ENCODE measurements at places on chromosomes 1 and 21. TPM values are rescaled to one million over a fixed set of nuclear protein-coding genes. Genes with fewer than 3 reads are reported as not detected.
A peak's percentile ranks its signal among the peaks of the same experiment; 100 is the strongest.

DNA sequence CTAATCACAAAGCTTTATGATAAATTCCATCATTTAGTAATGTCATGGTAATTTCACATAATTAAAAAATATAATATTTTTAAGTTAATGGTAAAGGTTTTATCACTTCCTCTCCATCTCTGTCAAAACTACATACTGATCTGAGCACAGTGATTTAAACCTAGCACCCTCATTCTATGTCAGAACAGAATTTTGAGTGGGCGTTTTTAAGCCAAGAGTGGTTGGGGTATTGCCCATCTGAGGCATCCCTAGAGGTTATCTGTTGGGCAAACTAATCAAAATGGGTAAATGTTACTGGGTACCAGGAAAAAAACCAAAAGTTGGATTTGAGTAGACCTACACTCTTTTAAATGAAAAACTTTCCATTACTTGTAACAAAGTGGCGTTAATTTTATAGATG, 100.7 kb upstream of the GFI1 start:
- H3K4me3 ChIP-seq, result no peak overlapping the region
- no peaks in the 10 kb centered on the region for H3K27me3 ChIP-seq
- H3K4me1 ChIP-seq, result peaks cover 33% of the 10 kb centered on the region

DNA sequence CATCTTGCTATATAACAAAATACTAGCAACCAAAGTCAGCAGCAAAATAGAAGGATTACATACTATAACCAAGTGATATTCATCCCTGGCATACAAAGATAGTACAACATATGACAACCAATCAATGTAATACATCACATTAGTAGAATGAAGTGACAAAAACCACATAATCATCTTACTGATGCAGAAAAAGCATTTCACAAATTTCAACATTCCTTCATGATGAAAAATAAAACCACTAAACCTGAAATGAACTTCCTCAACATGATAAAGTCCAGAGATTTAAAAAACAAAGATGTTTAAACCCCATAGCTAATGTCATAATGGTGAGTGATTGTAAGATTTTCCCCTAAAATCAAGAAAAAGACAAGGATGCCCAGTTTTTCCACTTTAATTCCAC, 18.6 kb downstream of the RO60 start:
- no peaks in the 10 kb centered on the region for H3K27me3 ChIP-seq
- H3K36me3 ChIP-seq, result peaks cover 21% of the 10 kb centered on the region
- no peak overlapping the region for H3K27ac ChIP-seq
- no peaks in the 10 kb centered on the region for H3K4me1 ChIP-seq

- H3K36me3 ChIP-seq, result no peaks in the 10 kb centered on the region
- H3K27ac ChIP-seq, result no peak overlapping the region
- peak; percentile 25 for DNase-seq
- no peaks in the 10 kb centered on the region for H3K4me1 ChIP-seq
- H3K4me3 ChIP-seq, result no peak overlapping the region
Measured at GRCh38 chr1:37123276-37124115, 89.2 kb upstream of the GRIK3 start.

- H3K27ac ChIP-seq, result no peak overlapping the region
- no peak overlapping the region for H3K4me3 ChIP-seq
- no peaks in the 10 kb centered on the region for H3K27me3 ChIP-seq
- DNase-seq, result no peak
- H3K4me1 ChIP-seq, result peaks cover 50% of the 10 kb centered on the region
Measured at GRCh38 chr1:115507901-115508300, 133.9 kb upstream of the VANGL1 start.

DNA sequence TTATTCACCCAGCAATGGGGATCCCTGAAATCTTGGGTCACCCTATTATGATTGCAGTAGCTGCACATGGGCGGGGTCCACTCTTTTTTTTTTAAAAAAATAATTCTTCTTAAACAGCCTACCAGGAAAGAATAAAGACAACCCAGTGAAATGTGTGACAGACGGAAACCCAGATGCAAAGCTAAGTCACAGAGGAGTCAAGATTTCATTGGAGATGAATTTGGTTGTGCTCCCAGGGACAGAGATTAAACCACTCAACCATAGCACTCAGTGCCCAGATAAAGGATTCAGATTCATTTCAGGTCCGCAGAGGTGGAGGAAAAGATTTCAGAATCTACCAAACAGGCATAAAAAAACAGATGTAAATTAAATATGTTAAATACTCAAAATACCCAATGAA, 583.5 kb upstream of the ZP4 start:
- no peak for DNase-seq
- no peak overlapping the region for H3K4me3 ChIP-seq
- H3K27ac ChIP-seq, result no peak overlapping the region
- no peaks in the 10 kb centered on the region for H3K27me3 ChIP-seq
- H3K36me3 ChIP-seq, result no peaks in the 10 kb centered on the region

DNA sequence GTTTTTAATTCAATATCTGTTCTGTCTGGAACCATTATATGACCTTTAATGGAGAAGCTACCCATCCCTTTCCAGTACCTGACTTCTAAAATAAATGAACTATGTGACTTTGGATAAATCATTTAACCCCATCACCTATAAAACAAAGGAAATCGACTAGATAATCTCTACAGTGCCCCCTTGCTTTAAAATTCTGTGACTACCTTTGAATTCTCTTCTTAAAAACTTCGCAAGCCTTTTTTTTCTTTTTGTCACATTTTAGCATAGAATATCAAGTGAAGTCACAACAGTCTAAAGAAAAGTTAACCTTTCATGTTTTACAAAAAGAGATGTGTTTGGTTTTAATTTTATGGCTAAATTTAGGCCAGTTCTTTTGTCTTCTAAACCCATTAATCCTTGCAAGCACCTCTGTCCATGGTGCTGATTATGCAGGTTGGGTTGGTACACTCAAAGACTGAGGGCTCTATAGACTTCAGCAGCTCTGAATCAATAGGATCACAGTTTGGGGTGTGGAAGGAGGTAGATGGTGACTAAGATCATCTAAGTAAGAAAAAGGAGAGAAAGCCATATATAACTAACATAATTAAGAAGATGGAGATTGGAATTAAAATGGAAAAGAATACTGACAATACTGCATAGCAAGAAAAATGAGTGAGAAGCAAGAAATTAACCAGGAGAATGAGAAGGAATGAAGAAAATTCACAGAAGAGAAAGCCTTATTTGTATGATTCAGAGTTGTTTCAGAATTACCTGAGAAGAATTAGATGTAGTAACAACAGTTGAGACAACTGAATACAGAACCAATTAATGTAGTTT, 59.2 kb downstream of the TBX15 start:
- peak; percentile 54 for DNase-seq
- H3K36me3 ChIP-seq, result no peaks in the 10 kb centered on the region
- H3K27me3 ChIP-seq, result no peaks in the 10 kb centered on the region
- H3K27ac ChIP-seq, result no peak overlapping the region
- no peak overlapping the region for H3K4me3 ChIP-seq

- DNase-seq, result no peak
- H3K4me1 ChIP-seq, result no peaks in the 10 kb centered on the region
- H3K4me3 ChIP-seq, result no peak overlapping the region
- no peak overlapping the region for H3K27ac ChIP-seq
- no peaks in the 10 kb centered on the region for H3K36me3 ChIP-seq
Measured at GRCh38 chr1:221794079-221794670, 52.3 kb upstream of the DUSP10 start.

GRCh38 chr1:221837896-221838295, 96.0 kb upstream of the DUSP10 start:
- no peak overlapping the region for H3K4me3 ChIP-seq
- no peak for DNase-seq

DNA sequence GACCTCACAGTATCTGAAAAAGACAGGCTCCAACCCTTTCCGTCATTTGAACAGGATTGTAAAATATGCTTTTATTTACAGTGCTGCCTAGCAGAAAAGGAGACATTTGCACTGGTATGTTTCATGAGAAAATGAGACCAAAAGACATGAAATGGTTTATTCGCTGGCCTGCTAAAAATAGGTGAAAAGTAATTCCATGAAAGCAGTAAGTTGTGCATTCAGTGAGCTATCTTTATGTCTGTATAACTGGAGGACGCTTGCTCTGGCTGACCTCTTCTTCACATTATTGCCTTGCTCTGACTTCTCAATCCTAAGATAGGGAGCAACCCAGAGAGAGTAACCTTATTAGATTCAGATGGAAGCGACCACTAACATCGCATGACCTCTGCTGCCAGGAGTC, 38.3 kb downstream of the ODF2L start:
- peaks cover 9% of the 10 kb centered on the region for H3K36me3 ChIP-seq
- H3K4me1 ChIP-seq, result no peaks in the 10 kb centered on the region
- no peak overlapping the region for H3K4me3 ChIP-seq

DNA sequence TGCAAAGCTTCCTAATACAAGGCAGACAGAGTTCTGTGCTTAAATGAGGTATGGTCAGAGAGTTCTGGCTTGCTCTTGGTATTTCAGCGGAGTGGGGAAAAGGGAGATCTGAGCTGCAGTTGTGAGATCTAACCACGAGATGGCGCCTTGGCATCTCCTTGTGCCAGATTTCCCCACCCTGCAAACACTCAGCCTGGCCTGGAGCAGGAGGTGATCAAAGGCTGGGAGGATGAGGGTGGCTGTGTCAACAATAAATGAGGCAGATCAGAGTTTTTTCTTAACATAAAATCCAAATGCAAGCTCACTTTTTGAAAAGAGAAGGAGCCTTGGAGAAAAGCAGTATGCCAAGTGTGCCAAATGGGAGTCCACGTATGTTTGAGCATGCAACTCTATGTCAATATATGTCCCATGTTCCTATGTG, 4.1 kb upstream of the TFAP2E start:
- peak; percentile 78 for DNase-seq
- no peak overlapping the region for H3K27ac ChIP-seq
- no peaks in the 10 kb centered on the region for H3K36me3 ChIP-seq
- H3K27me3 ChIP-seq, result no peaks in the 10 kb centered on the region

DNA sequence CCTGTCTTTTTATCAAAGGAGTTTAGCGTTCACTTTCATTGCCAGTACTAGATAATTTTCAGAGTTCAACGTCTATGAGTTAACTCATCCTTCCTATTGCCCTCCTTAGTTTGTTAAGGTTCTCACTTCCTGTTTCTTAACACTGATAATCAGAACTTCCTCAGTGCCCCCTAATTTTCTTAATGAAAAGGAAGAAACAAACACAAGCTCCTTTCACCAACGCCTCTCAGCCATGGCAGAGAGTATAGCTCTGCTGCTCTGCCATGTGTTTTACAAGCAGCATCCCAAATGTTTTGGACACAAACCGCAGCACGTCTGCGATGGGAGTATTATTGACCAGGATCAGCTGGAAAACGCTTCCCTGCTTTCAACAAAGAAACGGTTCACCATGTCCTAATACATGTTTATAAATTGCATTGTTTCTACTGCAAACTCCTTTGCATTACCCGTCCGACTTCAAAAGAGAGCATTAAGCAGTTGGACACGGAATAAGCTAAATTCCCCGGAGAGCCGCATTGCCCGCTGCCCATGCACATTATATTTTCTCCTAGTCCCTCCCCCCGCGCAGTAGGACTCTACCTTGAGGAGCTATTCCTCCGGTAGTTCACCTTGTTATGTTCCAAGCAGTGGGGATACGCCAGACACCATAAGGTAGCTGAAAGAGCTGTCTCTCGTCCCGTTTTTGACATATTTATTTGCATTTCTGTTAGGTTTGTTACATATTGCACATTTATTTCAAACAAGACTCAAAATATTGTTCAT, 561 bp downstream of the OLFM3 start:
- peaks cover 31% of the 10 kb centered on the region for H3K27me3 ChIP-seq
- H3K36me3 ChIP-seq, result no peaks in the 10 kb centered on the region
- no peaks in the 10 kb centered on the region for H3K4me1 ChIP-seq
- no peak for DNase-seq
- no peak overlapping the region for H3K4me3 ChIP-seq
- no peak overlapping the region for H3K27ac ChIP-seq

- no peak overlapping the region for H3K4me3 ChIP-seq
- no peaks in the 10 kb centered on the region for H3K27me3 ChIP-seq
- H3K27ac ChIP-seq, result no peak overlapping the region
Measured at GRCh38 chr1:87122243-87122642, 206.4 kb upstream of the LMO4 start.

SCAMP3 gene
- 218 TPM for total RNA-seq

SYCP1 gene
- total RNA-seq, result not detected

- H3K4me3 ChIP-seq, result no peak overlapping the region
- H3K27ac ChIP-seq, result no peak overlapping the region
- H3K4me1 ChIP-seq, result no peaks in the 10 kb centered on the region
- H3K36me3 ChIP-seq, result no peaks in the 10 kb centered on the region
- DNase-seq, result peak; percentile 67
- H3K27me3 ChIP-seq, result no peaks in the 10 kb centered on the region
Measured at GRCh38 chr1:83931658-83932253, 67.2 kb downstream of the TTLL7 start.

- H3K4me1 ChIP-seq, result peaks cover 26% of the 10 kb centered on the region
- H3K4me3 ChIP-seq, result peak overlapping the region; percentile 92
- peaks cover 46% of the 10 kb centered on the region for H3K36me3 ChIP-seq
Measured at GRCh38 chr1:28508435-28508754, 2.6 kb downstream of the RCC1 start.

DNA sequence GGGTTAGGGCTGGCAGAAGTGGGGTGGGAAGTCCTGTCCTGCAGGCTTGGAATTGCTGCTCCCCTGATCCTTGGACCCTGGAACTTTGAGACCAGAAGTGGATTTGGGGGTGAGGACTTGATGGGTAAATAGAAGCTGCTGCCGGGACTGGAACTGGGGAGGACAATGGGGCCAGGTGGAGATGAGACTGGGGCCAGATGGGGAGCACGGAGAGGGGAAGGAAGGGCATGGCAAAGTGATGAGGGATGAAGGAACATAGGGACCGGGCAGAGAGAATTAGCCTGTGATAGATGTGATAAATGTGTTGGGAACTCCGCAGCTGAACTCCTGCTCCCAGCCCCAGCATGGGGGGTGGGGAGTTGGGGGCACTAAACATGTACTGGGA, 637 bp downstream of the NHLH1 start:
- H3K4me3 ChIP-seq, result no peak overlapping the region
- no peak for DNase-seq
- no peaks in the 10 kb centered on the region for H3K36me3 ChIP-seq
- no peaks in the 10 kb centered on the region for H3K4me1 ChIP-seq
- H3K27me3 ChIP-seq, result no peaks in the 10 kb centered on the region

GRCh38 chr1:46131712-46132528, 509 bp downstream of the PIK3R3 start:
- H3K4me1 ChIP-seq, result peaks cover 49% of the 10 kb centered on the region
- H3K27ac ChIP-seq, result peak overlapping the region; percentile 94
- peak overlapping the region; percentile 95 for H3K4me3 ChIP-seq
- DNase-seq, result peak; percentile 46
- H3K27me3 ChIP-seq, result no peaks in the 10 kb centered on the region

- no peak overlapping the region for H3K27ac ChIP-seq
- no peak for DNase-seq
- no peaks in the 10 kb centered on the region for H3K36me3 ChIP-seq
Measured at GRCh38 chr1:75861831-75862230, 65.1 kb downstream of the MSH4 start.

- no peak overlapping the region for H3K27ac ChIP-seq
- no peak overlapping the region for H3K4me3 ChIP-seq
- peaks cover 4% of the 10 kb centered on the region for H3K4me1 ChIP-seq
- peak; percentile 25 for DNase-seq
- no peaks in the 10 kb centered on the region for H3K36me3 ChIP-seq
- H3K27me3 ChIP-seq, result no peaks in the 10 kb centered on the region
Measured at GRCh38 chr1:237998581-237998980, 107.9 kb upstream of the ZP4 start.

GRCh38 chr21:45596704-45597318, 46.7 kb upstream of the PCBP3 start:
- H3K27ac ChIP-seq, result no peak overlapping the region
- no peaks in the 10 kb centered on the region for H3K4me1 ChIP-seq
- DNase-seq, result peak; percentile 79
- H3K4me3 ChIP-seq, result no peak overlapping the region
- peaks cover 20% of the 10 kb centered on the region for H3K27me3 ChIP-seq
- no peaks in the 10 kb centered on the region for H3K36me3 ChIP-seq
